LoVo (cell line): ENCODE measurements at places on chromosomes 1 and 21.

DNA sequence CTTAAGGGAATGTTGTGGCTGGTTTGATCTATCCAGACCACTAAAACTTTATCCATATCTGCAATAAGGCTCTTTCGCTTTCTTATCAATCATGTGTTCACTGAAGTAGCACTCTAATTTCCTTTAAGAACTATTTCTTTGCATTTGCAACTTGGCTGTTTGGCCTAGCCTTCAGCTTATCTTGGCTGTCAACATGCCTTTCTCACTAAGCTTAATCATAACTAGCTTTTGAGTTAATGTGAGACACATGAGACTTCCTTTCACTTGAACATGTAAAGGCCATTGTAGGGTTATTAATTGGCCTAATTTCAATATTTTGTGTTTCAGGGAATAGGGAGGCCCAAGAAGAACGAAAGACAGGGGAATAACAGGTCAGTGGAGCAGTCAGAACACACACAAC lies 124.7 kb downstream of the TNFSF18 start:
- no peak for DNase-seq

GRCh38 chr1:221712198-221712684 lies 29.6 kb downstream of the DUSP10 start:
- DNase-seq, result no peak

GRCh38 chr1:115545791-115546733 lies 95.7 kb upstream of the VANGL1 start:
- DNase-seq, result peak; percentile 83

- peak; percentile 70 for DNase-seq
These were observed at the start of gene CR2 for GRCh38 chr1:207454046-207454964. CR2 (plus strand) TSS chr1:207454328; CDS start chr1:207454419, 91 bp downstream.

- DNase-seq, result no peak
These were observed 197.5 kb downstream of the KCNT2 start for GRCh38 chr1:196410768-196411167.

DNA sequence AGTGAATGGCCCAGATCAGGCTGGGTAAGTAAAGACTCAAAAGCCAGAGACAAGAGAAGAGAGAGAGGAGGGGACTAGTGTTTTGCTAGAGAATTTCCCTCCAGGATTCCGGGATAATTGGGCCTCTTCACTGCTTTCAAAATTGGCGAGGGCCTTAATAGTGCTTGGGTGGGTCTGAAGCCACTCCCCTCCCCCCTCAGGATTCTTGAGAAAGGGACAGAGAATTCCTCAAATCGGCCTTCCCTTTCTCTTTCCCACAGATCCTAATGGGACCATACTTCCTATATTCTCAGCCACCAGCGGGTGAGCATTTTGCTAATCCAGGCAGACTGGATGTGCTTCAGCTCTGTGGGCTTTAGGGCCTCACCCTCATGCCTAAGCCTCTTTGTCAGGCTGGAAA lies 11.9 kb downstream of the SFN start:
- DNase-seq, result no peak

- peak; percentile 36 for DNase-seq
These were observed 276.3 kb upstream of the GREM2 start for GRCh38 chr1:240888039-240888786.

- DNase-seq, result no peak
These were observed 31.0 kb upstream of the NFIA start for GRCh38 chr1:61051443-61051718.

DNA sequence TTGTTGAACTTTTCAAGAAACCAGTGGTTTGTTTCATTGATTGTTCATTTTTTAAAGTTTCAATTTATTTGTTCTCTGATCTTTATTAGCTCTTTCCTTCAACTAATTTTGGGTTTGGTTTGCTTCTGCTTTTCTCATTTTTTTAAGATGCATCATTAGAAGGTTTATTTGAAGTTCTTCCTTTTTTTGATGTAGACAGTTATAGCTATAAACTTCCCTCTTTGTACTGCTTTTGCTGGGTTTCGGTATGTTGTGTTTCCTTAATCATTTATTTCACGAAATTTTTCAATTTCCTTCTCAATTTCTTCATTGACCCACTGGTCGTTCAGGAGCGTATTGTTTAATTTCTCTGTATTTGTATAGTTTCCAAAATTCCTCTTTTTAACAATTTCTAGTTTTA lies 133.3 kb upstream of the GPR52 start:
- DNase-seq, result no peak
